ENCODE measurements at places on chromosomes 16 and 17.

- DNase-seq = no peak
Measured at GRCh38 chr17:15382914-15383313, 41.5 kb upstream of the TEKT3 start.

- no peak for DNase-seq
Measured at GRCh38 chr17:80705988-80706387, 161.3 kb downstream of the RPTOR start.

- no peak for DNase-seq
Measured at GRCh38 chr17:66677201-66677981, 157.5 kb upstream of the CACNG5 start.

DNA sequence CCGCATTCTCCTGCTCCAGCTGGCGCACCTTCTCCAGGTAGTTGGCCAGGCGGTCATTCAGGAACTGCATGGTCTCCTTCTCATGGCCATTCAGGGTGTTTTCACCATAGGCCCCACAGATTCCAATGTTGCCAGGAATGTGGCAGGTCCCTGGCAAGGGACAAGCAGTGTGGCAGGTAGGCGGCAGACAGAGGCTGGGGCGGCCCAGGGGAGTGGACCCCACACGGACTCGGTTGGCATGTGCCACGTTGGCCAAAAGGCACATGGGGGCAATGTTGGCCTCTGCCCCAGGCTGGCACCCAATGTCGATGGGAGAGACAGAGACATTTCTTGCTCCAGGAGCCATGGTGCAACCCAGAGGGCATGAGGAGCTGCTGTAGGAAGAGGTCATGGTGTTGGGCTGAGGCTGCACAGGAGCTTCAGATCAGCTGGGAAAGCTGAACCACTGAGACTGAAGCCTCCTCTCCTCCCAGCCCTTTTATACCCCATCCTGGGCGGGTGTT, at the start of gene KRT38:
KRT38 (minus strand) TSS at position 453 of the 503 bp plus-strand sequence; CDS start at position 391, 62 bp downstream.
- DNase-seq = no peak

DNA sequence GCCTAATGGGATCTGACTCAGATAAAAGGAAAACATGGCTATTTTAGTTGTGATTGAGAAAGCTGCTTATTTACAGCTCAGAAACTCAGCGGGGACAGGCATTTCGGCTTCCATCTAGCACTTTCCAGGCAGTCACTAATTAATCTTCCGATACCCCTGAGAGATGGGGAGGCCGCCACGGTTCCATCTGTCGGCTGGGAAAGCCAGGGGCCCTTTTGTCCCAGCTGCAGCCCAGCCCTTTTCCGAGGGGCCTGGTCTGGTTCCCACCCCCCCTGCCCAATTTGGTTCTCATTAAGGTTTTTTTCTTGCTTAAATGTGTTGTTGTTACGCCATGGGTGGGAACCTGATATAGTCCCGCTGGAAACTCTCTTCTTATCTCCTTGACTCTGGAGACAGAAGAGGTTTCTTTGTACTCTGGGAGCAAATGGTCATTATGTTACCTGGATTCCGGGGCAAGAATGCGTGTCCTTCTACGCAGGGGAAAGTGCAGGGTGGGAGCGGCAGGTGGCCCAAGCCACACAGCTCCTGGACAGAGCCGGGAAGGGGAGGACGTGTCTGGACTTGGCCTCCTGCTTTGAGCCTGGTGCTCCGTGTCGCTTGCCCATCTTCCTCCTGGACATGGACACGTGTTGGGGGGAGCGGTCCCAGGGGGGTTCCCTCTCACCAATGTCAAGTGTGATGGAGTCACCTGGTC, 50.9 kb upstream of the GSE1 start:
- no peak for DNase-seq

DNA sequence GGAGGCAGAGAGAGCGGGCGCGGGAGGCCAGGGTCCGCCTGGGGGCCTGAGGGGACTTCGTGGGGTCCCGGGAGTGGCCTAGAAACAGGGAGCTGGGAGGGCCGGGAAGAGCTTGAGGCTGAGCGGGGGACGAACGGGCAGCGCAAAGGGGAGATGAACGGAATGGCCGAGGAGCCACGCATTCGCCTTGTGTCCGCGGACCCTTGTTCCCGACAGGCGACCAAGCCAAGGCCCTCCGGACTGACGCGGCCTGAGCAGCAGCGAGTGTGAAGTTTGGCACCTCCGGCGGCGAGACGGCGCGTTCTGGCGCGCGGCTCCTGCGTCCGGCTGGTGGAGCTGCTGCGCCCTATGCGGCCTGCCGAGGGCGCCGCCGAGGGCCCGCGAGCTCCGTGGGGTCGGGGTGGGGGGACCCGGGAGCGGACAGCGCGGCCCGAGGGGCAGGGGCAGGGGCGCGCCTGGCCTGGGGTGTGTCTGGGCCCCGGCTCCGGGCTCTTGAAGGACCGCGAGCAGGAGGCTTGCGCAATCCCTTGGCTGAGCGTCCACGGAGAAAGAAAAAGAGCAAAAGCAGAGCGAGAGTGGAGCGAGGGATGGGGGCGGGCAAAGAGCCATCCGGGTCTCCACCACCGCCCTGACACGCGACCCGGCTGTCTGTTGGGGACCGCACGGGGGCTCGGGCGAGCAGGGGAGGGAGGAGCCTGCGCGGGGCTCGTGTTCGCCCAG, 1.2 kb upstream of the CBX4 start:
- DNase-seq = peak; percentile 21

DNA sequence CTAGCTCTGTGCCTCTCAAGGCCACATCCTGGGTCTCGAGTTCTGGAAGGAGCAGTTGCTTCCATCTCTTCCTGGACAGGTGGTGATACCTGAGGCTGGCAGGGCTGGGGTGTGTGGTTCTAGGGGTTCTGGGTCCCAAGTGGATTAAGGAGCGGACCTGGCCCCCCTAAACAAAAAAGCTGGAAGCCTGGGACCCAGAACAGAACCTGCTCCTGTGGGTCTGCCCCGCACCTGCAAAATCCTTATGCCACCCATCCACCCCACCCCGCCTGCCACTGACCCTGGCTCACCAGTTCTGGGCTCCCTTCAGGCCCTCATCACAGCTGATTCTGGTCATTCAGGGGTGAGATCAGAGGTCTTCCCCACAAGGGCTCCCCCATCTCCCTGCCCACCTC, 44.8 kb downstream of the ADCY7 start:
- DNase-seq = peak; percentile 1

DNA sequence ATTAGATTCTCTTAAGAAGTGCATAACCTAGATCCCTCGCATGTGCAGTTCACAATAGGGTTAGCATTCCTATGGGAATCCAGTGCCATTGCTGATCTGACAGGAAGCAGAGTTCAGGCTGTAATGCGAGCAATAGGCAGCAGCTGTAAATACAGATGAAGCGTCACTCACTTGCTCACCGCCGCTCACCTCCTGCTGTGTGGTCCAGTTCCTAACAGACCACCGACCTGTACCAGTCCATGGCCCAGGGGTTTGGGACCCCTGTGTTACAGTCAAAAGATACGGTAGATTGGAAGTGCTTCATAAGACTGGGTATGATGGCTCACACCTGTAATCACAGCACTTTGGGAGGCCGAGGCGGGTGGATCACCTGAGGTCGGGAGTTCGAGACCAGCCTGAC, 2.8 kb downstream of the STAT5A start:
- DNase-seq = no peak

GRCh38 chr17:28425206-28425605, 19.2 kb upstream of the SLC46A1 start:
- no peak for DNase-seq
